ENCODE measurements at places on chromosomes 12 and 14.

- DNase-seq = no peak
These were observed 100.1 kb downstream of the PAH start for GRCh38 chr12:102816816-102817434.

GRCh38 chr14:52312931-52313355, 1.2 kb upstream of the PTGER2 start:
- no peak for DNase-seq

- no peak for DNase-seq
These were observed 88.4 kb downstream of the BBS10 start for GRCh38 chr12:76259660-76260389.

- DNase-seq = no peak
These were observed 17.3 kb upstream of the GPRC5A start for GRCh38 chr12:12874029-12874428.

DNA sequence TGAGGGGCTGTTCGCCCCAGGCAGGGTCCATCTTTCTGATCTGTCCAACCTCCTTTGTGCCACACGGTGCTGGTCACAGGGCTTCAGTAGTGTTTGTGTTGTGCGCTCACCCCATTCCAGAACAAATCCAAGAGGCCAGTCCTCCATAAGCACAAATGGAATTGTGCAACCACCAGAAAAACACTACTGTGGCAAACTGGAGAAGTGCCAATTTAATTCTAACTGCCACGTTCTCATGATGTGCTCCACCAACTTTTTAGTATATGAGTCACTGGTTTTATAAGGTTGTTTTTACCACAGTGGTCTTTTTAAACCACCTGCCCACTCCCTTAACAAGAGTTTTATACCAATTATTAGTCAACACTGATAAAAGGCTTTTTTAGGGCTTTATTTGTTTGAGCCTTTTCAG, 380.2 kb downstream of the NAV3 start:
- DNase-seq = no peak

GRCh38 chr14:75428230-75429104, 645 bp downstream of the JDP2 start:
- no peak for DNase-seq

DNA sequence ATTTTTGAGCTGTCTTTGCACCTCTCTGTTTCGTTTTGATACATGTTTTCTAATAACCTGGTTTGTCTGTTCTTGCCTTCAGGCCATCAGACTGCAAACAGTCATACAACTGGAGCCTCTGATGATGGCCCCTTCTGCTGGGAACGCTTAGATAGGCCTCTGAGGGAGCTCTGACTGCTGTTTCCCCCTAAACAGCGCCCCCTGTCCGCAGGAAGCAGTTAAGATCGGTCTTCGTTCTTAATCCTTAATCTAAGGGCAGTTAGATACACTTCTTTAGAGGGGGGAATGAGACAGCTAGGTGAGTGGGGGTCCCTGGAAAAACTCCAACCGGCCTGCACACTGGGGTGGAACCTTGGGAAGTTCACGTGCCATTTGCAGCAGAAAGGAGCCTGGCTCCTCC, 1338.8 kb upstream of the SEL1L start:
- no peak for DNase-seq

DNA sequence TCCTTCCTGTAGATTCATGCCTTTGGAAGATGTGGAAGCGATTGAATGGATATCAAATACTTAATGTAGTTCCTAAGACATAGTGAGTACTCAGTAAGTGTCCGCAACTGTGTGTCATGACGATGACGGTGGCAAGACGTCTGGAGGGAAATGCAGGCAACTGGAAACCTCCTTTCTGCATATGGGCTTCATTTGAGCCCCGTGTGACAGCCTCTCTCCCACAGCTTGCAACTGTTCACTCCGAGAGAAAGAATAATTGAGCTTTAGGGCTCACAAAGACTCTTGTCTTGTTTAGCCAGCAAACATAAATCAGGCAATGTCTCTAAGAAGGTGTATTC, 6.9 kb downstream of the CFAP251 start:
- DNase-seq = no peak

GRCh38 chr12:56461235-56462159, 6.9 kb upstream of the SPRYD4 start:
- DNase-seq = no peak

GRCh38 chr12:76571256-76571655, 11.7 kb upstream of the OSBPL8 start:
- DNase-seq = no peak

GRCh38 chr14:102746634-102747438, 30.4 kb upstream of the TRAF3 start:
- DNase-seq = no peak

DNA sequence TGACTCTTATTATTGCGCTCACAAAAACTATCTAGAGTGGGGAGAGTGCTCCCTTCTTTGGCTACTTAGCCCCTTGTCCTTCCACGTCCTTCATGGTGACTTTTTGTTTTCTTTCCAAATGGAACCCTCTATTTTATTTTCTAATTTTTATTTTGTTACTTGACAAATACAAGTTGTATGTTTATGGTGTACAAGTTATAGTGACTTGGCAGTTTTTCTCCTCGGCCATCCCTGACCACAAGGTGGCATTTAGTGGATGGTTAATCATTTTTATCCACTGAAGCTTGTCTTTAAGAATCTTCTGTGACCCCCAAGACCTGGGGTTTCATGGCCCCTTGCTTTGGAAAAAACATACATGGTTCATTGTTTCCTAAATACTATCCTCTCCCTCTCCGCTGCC, 70.1 kb downstream of the NKX2-1 start:
- no peak for DNase-seq

GRCh38 chr12:76223869-76224268, 124.3 kb downstream of the BBS10 start:
- no peak for DNase-seq
